ENCODE measurements at places on chromosomes 7 and 10.

- no peak for DNase-seq
Measured at GRCh38 chr7:100674411-100675104, 1.0 kb downstream of the GNB2 start.

DNA sequence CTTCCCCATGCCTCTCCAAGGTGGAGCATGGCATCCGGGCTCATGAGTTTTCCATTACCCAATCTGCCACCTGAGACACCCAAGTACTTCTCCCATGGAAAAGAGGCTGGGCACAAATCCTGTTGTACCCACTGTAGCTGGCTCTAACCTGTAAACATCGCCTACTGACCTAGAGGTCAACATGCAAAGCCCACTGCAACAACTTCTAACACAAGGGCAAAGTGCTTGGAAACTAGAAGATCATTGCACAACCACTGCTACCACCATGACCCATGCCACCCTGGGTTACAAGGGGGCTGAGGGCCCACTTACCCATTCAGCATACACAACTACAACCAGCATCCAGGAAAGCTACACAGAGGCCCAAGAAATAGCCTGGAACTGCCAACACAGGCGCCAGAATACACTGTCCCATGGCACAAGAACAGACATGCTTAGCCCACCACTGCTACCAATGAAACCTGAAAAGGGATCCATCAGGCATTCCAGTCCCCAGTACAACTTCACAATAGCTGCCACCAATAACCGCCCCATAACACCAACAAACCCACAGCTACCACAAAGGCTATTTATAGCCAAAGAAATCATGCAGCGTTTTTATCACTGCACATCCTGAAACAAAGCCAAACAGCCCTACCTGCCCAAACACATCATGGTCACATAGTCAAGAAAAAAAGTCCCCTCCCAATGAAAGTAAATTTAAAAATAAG lies 63.4 kb downstream of the RNF32 start:
- no peak for DNase-seq

- no peak for DNase-seq
Measured at GRCh38 chr10:133303206-133303605, 5.5 kb downstream of the TUBGCP2 start.

- no peak for DNase-seq
Measured at GRCh38 chr10:78212060-78212785, 178.6 kb downstream of the RPS24 start.

GRCh38 chr7:127776776-127777386 lies 124.9 kb downstream of the SND1 start:
- no peak for DNase-seq

DNA sequence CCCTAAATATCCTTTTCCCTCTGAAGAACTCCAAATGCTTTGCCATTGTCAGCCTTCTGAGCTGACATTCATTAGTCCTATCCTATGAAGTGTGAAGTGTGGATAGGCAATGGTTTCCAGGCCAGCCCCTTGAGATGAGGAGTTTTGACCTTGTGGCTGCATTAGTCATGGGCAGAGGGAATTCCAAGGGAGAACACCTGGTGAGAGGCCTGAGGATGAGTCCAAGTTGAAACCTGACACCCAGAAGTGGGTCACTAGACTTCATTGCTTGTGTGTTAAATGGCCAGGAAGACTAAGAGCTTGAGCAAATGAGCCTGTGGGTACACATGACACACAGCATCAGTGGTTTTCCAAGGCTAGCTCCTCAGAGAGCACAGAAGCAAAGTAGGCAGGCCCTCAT lies 260.8 kb downstream of the SKAP2 start:
- no peak for DNase-seq

DNA sequence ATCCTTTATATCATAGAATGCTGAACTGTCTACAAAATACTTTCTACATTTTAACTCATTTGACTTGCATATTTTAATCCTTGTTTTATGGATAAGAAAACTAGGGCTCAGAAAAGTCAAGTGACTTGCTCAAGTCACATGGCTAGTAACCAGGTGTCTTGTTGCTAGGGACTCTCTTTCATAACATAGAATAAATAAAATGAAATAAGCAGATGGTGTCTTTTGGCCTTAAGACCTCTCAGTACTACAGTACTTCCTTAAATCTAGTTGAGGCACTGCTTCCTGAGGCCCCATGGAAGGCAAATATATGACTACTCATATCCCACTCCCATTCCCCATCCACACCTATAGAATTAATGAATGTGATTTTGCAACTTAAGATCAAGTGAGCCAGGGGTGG lies 87.9 kb downstream of the CDK6 start:
- no peak for DNase-seq

DNA sequence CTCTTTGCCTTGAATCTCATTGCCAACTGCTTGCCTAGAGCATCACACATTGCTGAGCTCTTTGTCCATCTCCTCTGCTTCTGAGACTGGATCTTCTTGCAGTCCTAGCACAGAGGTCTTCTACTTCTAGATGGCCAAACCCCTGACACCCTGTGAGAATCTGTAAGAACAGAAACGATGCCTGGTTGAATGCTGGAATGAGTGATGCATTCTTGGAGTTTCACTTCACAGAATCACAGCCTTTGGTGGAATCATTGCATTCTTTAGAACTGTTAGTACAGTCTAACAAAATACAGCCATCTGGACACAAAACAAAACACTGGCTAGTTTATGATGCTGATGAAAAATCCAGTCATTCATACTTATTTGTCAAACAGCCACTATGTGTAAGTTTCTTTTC lies 141.7 kb upstream of the ITGB1 start:
- no peak for DNase-seq

DNA sequence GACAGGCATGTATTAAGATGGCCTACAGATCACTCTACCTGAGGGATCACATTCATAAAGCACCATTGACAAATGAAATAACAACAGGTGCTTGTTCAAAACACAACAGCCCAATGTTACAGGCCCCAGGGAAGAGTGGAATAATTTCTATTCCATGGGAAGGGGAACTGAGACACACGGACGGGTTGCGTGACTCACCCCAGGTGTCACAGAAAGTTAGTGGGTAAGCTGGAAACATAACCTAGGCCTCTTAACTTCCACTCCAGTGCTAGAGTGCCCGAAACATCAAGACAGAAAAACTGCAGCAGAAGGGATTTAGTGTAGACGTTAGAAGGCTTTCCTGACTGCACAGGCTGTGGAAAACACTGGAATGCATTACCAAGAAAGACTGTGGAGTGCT lies 48.3 kb downstream of the SLC37A3 start:
- no peak for DNase-seq

DNA sequence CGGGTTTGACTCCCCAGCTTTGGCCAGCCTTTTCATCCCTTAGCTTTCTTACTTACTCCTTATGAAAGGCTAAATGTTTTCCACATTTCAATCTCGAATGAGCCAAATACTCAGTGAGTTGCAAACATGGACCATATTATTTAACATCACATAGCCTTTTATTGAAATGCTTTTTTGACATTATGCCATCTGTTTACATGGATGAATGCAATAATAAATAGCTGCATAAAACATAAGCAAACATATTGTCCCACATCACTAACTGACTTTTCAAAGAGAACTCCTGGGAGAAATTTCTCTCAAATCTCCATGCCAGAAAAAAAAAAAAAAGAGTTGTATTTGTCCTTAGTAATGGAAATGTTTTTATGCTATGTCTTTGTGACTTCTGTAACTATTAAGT lies 134.9 kb downstream of the LSMEM1 start:
- no peak for DNase-seq

GRCh38 chr7:44808914-44809393 lies 12.5 kb downstream of the PPIA start:
- DNase-seq, result no peak

DNA sequence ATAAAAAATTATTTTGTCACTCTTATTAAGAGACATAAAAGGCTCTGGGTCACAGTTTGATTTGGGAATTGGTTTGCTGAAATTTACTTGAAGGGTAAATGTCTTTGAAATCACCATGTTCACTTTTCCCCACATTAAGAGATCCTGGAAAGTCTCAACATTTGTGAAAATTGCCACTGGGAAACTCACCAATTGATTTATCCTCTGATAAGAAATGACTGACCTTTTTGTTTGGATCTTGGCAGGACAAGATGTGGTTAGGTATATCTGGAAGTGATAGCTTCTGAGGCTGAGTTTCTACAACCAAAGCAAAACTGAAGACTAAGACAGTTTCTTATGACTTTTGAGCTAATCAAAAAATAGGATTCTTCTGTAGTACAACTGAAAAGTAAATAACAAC lies 107.1 kb upstream of the TMEM106B start:
- no peak for DNase-seq

- DNase-seq, result no peak
Measured at GRCh38 chr7:16770657-16771329, 17.2 kb downstream of the TSPAN13 start.

- DNase-seq, result no peak
Measured at GRCh38 chr7:126699707-126700106, 553.0 kb downstream of the GRM8 start.

- no peak for DNase-seq
Measured at GRCh38 chr10:21524526-21525366, 736 bp downstream of the SKIDA1 start.

DNA sequence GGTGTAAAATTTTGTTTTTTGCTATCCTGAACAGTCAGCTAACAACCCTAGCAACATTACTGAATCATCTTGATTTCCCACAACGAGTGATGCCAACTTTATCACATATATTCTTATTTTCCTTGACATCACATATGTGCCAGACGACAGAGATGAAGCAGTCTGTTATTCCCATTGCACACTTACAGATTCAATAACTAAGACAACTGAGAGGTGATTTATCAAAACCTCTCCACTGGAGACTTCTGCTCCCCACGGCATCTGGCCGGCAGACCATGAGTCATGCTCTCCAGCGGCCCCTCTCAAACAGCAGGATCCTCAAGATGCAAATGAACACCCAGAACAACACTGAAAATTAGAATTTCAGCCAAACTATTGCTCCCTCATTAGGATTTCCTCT lies 57.1 kb downstream of the AMPH start:
- no peak for DNase-seq

- no peak for DNase-seq
Measured at GRCh38 chr10:24382979-24383663, 174.2 kb downstream of the KIAA1217 start.

GRCh38 chr10:78938695-78939672 lies 129.8 kb upstream of the ZMIZ1 start:
- no peak for DNase-seq

DNA sequence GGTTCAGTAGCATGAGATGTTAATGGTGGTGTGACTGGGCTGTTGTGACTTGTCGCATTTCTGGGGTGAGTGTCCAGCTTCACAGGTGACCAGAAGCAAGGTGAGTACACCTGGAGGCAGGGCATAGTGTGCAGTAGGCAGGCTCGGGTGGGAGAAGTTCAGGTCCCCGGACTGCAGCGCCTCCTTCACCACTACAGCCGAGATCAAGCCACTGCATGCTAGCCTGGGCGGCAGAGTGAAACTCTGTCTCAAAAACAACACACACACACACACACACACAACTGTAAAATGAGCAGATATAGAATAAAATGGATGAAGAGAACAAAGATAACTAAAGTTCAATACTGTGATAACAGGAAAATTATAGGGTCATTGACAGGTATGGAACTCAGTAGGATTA lies 11.1 kb upstream of the PARD3 start:
- no peak for DNase-seq

GRCh38 chr10:34191406-34191805 lies 623.7 kb downstream of the PARD3 start:
- DNase-seq, result no peak

DNA sequence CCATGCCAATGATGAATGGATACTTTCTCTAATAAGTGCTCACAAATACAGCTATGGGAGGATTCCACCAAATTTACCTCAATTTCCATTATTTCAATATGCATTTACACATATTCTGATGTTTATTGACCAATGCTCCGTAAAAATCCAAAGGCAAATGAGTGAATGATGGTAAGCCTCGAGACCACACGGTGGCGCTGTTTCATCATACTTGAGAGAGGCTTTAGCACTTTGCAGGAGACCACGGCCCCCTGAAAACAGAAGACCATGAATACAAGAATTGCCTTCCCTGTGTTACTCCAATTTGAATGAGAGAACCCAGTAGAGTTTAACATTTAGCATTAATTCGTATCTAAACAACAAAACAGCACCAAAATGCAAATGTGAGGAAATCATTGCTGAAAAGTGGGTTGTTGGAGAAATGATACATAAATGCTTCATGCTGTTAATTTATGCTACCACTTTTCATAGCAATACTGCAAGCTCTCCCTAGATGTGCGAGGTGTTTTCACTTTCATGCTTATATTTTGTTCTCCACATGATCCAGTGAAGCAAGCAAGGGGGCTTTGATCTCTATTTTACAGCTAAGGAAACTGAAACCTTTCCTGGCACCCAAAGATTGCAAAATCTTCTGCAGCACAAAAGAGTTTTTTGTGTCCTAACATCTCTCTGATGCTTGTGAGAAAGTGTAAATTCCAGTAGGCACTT lies 35.4 kb downstream of the TRIL start:
- peak; percentile 51 for DNase-seq
